Frontal cortex (tissue), 4 donors: ENCODE measurements at places on chromosomes 4 and X. TPM values are rescaled to one million over a fixed set of nuclear protein-coding genes. Genes with fewer than 3 reads are reported as not detected.

Gene GLRA3
- total RNA-seq = 6.1 TPM

Gene DCAF8L2
- not detected for total RNA-seq

Gene KIAA1210
- under 0.01 TPM for total RNA-seq

Gene GYPE
- 1.2 TPM for total RNA-seq

Gene YY2
- total RNA-seq = 0.82 TPM

Gene MCUB
- 31.8 TPM for total RNA-seq

Gene NDNF
- total RNA-seq = 4.1 TPM

DNA sequence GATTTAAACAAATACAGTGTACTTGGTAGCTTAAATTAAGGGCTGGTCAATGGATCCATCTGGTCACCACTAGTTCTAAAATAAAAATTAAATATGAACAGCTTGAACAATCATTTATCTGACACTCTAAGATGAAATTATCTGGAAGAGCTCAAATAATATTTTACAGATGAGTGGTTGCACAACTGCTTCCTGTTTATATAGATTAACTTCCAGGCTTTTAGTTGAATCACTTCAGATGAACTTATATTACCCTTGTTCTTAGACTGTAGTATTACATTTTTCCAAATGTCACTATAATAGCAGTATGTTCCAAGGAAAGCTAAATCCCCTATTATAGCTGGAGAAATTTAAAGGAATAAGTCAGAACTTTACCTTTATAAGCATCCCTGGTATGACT, 92.4 kb upstream of the SMIM10 start:
- DNase-seq = no peak

- DNase-seq = no peak
Measured at GRCh38 chrX:77617206-77617605, 168.8 kb downstream of the ATRX start.

DNA sequence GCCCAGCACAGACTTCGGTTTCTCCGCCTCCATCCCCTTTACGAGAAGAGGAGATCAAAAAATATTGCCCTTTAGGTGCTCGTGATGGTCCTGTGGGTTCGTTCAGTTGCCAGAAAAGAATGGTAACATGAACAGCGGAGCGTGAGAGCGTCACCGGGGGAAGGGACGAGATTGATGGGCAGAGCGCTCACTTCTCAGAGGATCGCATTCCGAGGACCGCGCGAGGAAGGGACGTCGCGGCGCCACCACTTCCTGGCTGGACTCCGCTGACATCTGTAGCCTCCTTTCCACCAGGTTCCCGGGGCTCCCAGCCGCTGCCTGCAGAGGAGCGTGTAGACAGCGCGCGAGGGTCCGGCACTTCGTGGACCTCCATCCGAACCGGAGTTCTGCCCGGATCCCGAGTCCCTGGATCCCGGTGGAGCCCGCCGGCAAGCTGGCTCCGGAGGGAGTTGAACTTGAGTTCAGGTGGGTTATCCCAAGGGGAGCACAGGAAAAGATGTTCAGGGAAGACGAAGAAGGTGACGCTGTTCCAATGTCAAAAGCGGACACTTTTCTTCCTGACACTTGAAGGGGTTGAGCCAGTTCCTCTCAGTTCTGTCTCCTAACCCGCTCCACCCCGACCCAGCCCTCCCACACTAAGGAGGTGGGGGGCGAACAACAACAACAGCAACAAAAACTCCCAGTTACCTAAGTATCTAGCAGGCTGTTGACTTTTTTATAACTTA, 484 bp downstream of the GALNTL6 start:
- no peak for DNase-seq

GRCh38 chr4:169795585-169795984, 37.8 kb upstream of the HPF1 start:
- DNase-seq = no peak

DNA sequence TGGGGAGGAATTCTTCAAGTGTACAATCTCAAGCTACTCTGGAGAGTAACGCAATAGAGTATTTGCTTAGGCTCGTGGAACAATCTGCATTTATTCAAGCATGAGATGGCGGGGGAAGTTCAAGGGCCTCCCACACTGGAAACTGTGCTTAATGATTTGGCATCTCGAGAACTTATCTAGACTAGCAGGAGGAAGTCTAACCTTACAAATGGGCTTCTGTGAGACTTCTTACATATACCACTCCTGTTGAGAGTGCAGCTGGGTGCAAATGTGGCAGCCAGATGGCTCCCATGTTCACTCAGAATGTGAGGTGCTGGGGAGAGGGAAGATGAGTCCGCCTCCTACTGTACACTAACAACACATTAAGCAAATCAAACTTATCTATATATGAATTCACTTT, 29.3 kb upstream of the PTPN13 start:
- no peak for DNase-seq

DNA sequence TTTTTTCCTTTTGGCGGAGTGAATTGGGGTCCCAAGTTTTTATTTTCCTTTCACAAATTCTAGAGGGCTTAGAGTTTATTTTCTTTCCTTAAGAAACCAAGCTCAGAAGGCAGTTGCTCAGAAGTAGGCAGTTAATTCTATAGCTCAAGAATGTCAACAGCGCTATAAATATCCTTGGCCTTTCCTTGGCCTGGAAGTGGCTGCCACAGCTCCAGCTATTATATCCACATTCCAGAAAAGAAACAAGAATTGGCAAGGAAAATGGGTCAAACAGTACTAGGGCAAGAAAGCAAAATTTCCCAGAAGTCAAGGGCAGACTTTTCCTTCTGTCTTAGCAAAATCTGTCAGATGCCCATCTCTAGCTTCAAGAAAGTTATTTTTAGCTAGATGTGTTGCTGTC, 31.0 kb downstream of the SLC10A6 start:
- DNase-seq = no peak

GRCh38 chr4:6425336-6425735, 47.1 kb downstream of the PPP2R2C start:
- DNase-seq = no peak

DNA sequence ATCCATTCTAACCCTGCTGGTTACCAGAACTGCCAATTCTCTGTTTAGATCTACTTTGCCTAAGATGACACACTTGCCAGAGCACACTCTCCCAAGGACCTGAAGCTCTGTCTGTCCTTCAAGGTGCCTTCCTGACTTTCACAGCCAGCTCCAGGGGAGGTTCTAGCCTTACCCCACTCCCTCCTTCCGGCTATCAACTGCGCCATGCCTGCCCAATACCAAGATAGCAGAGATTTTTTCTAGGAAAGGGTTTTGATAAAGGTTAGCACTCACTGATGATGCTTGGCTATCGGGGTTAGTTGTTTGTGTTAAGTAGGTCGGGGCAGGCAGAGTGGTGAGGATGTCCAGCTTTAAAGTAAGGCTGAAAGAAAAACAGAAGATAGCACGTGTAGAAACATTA, 14.3 kb downstream of the ALPK1 start:
- DNase-seq = no peak

- DNase-seq = no peak
Measured at GRCh38 chr4:153258750-153259149, 54.5 kb downstream of the TRIM2 start.

GRCh38 chrX:17021851-17022604, 75.6 kb downstream of the REPS2 start:
- DNase-seq = no peak

- no peak for DNase-seq
Measured at GRCh38 chr4:185344743-185345538, 50.8 kb downstream of the LRP2BP start.

DNA sequence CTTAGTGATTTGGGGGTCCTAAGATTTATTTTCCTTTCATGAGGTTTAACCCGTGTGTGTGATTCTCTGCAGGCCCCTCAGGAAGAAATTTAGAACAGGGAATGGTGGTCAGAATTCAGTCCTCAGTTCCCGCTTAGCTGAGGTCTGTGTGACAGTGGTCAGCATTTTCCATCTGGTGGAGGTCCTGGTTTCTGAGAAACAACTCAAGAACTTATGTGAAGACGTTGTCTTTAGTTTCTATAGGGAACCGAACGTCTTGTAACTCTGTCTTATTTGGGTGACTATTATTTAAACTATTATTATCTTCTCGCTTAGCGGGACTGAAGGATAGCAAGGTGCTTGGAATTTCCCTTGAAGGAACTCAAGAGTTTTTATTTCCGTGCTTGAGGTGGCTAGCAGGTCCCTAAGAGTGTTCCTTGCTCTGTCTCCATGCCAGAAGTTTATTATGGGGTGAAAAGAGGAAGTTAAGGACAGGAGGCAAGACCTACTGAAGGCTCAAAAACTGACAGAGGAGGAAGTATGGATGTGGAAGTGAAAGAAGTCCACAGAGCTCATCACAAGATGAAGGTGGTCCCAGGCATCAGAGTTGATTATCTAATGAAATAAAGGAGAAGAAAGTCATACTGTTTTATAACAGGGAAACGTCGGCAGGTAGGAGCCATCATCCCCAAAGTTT, 9.4 kb downstream of the MGST2 start:
- no peak for DNase-seq
